Immature natural killer cell (primary cell): ENCODE measurements at places on chromosomes 3 and 15.

- no peak for DNase-seq
These were observed 665.2 kb upstream of the ADAMTS9 start for GRCh38 chr3:65352951-65353350.

DNA sequence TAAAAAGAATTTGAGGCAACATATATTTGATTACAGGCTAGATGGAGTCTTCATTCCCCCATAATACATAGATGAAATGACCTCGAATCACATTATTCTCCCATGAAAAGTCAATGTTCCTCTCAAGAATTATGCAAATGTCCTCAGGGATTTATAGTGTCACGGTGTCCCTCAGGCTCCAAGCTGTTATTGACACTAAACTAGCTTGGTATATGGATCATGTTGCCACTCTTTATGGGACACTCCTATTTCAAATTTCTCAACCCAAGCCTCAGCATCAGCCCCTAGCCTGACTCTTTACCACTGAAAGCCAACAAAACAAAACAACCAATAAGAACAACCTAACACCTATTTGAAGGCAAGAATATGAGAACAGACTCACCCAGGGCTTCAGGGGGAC lies 139.8 kb downstream of the TPRG1 start:
- DNase-seq, result no peak

DNA sequence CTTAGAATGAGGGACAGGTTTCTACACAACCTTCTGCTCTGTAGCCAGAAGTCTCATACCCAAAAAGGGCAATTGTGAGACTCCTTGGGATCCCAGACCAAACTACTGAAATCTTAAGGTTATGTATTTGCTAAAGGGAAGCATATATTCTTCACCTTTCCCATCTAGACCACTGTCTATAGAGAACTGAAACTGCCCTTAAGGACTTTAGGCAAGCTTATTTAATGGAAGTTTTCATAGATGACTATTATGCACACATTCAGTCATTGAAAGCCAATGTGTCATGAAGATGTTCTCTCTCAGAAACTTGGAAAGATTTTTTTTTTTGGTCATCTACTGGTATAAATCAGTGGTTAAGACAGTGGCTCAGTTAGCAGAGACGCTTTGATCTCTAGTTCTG lies 365.3 kb downstream of the MCTP2 start:
- DNase-seq, result no peak

DNA sequence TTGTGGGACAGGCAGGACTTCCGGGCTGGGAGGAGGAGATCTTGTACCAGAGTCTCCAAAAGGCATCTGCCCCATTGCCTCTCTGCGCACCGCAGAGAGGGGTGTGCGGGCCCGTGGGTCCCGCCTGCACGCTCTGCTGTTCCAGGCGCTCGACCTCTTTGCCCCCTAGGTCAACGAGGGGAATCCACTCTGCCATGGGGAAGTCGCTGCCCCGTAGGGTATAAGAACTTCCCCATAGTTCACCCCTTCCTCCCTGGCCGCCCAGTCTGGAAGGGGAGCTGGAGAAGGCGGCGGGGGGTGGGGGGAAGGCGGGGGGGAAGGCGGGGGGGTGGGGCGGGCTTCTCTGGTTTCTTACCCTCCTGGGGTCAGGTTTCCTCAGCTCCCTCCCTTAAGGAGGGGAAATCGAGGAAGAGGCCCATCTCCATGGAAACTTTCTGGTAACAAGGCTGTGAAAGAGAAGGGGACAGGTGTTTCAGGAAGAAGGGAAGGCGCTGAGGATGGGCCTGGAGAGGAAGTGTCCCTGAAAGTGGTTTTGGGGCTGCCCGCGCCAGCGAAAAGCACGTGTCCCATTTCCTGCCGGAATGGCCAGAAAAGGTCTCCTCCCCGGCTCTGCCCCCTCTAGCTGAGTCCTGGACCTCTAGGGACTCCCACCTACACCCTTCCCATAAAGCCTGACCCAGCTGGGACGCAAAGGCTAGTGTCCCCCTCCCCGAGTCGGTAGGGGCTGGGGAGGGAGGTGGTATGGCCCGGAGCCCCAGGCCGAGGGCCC lies 27.5 kb downstream of the NR1I2 start:
- no peak for DNase-seq

GRCh38 chr3:19392150-19392549 lies 243.8 kb downstream of the KCNH8 start:
- DNase-seq, result no peak

DNA sequence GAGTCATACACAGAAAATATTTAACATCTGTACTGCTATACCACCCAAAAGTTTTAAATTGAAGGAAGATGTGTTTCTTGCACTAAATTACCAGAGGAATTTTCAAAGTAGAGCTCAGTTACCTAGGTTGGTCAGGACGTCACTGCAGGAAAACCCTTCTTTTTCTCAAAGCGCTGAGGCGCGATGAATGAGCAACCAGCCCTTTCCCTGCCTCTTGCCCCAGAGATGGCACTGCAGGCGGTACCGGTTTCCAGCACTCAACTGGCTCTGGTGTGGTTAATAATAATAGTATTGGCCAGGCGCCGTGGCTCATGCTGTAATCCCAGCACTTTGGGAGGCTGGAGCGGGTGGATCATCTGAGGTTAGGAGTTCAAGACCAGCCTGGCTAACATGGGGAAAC lies 49.3 kb downstream of the HES1 start:
- DNase-seq, result no peak

DNA sequence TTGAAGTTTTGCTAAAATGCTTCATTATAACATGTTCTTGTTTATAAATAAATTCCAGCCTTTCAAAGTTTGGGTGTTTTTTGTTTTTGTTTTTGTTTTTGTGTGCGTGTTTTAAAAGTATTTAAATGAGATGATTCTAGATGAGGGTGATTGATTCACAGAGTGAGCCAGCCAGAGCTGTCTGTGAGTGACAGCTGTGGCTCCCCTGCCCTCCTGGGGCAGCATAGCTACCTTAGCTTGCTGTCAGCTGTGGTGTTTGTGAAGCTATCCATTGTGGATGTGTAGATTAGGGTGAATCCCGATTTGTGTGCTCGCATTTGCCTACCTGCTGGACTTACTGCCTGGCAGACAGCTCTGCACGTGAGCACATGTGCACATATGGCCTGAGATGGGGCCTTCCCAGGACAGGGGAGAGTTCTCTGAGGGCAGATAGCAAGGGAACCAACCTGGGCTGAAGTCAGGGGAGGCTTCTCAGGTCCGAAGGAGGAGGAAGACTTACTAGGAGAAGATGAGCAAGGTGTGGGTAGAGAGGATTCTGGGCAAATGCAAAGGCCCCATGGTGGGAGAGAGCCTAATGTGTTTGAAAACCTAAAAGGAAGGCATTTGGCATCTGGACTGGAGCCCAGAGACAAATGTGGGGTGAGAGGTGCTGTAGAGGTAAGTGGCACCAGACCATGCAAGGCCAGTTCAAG lies 124.2 kb downstream of the EEFSEC start:
- no peak for DNase-seq

- DNase-seq, result no peak
These were observed 15.3 kb downstream of the FAM3D start for GRCh38 chr3:58651276-58651675.

- DNase-seq, result no peak
These were observed 54.9 kb downstream of the SLCO3A1 start for GRCh38 chr15:91908391-91908790.

DNA sequence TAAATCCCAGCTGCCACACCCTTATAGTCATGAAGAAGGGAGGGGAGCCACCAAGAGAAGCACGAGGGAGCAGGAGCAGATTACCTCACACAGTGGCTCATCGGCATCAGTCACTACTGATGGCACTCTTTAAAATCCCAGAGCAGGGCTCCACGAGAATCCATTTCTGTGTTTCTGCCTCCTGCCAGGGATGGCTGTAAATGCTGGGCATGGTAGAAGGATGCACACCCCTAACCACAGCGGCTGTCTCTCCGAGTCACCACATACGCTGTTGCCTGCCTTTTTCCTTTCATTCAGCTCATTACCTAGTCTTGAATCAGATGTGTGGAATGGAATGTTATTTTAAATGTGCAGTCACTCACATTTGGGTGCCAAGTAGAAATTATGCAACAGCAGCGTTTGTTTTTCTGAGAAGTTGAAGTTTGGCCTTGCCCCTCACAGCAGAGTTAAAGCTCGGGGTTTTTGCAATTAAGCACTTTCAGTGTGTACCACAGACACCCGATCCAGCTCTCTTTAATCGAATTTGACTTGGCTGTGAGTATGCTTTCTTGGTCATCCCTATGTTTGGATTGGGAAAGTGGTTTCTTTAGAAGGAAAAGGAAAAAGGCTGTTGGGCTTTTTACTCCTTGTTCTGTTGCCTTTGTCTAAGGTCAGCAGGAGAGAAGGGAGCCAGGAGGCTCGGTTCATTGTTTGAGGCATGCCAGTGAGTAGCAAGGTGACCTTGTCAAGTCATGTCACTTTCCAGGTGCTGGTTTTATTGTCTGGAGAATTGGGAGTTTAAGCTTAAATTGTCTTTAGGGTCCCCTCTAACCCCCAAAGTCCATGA lies 284.2 kb upstream of the TPM1 start:
- DNase-seq, result no peak

DNA sequence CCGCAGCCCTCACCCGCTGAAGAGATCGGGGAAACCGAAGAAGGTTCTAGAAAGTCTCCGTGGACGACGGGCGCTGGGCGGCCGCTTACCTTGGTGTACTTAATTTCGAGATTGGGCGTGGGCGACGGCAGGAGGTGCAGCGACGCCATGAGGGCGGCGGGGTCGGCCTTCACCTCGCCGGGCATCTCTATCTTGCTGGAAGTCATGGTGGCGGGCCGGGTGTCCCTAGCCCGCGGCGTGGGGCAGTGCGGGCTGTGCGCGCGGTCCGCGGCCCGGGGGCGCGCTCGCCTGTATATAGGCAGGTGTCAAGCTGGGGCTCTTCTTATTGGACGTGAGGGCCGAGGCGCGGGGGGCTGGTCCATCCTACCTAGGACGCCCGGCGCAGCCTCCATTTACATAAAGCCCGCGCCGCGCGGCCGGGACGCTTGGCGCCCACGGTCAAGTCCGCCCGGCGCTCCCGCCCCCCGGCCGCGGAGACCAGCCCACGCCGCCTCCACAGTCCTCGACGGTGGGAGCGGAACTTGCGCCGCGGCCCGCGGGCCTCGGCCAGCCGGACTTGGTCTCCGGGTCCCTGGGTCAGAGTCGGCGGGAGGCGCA lies at the start of gene ALDH1A2:
Gene ALDH1A2 (minus strand): TSS at position 267 of the 597 bp plus-strand sequence. CDS start 61 bp downstream, at position 206.
- DNase-seq, result no peak

GRCh38 chr15:85131915-85132314 lies 150.3 kb downstream of the PDE8A start:
- DNase-seq, result no peak

GRCh38 chr15:73357999-73358665 lies 10.6 kb downstream of the HCN4 start:
- no peak for DNase-seq

GRCh38 chr3:42830437-42831320 lies 21.4 kb downstream of the ACKR2 start:
- DNase-seq, result no peak

- no peak for DNase-seq
These were observed 828.5 kb upstream of the NECTIN3 start for GRCh38 chr3:110243081-110243480.

DNA sequence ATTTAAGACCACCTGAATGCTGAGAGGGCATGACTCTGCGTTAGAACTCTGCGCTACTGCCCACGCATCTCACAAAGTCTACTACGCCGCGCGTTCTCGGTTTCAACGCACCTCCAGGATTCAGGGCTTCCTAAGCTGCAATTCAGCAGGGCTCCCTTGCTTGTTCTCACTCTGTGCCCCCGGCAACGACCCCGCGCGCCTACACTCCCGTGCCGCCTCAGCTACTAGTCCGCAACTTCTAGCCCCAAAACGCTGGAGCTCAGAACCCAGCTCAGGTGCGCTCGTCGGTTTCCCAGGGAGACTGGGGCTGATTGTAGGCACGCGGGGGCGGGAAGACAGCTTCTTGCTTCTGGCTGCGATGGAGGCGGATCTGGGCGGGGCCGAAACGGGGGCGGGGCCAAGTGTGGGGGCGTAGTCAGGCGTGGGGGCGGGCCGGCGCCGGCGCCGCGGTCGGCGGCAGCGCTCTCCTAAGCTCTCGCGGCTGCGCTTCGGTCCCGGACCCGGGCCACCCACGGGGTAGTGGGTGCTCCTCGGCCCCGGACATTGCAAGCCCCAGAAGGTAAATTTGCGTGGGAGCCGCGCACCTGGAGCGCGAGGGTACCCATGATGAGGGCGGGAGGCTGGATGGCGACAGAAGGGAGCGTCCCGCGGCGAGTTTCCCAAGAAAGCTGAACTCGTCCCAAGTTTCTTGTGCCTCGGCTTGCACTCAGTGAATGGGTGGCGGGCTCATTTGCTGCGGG lies at the start of gene ARHGEF26:
Gene ARHGEF26 (plus strand): TSS at position 430 of the 740 bp plus-strand sequence. CDS start 603 bp downstream, outside the sequence.
- DNase-seq, result peak; percentile 26

GRCh38 chr3:101940521-101941317 lies 91.4 kb downstream of the NFKBIZ start:
- DNase-seq, result no peak

DNA sequence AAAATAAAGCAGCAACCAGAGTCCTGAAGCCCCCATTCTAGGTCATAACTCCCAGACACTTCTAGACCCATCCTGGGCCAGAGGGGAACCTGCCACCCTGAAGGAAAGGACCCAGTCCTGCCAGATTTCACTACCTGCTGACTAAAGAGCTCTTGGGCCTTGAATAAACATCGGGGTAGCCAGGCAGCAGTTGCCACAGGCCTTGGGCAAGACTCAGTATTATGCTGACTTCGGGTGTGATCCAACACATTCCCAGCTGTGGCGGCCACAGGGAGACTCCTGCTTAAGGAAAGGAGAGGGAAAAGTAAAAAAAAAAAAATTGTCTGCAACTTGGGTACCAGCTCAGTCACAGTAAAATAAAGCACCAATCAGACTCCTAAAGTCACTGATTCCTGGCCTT lies 23.8 kb downstream of the NEDD4 start:
- no peak for DNase-seq

GRCh38 chr3:188683032-188683521 lies 488.7 kb upstream of the TPRG1 start:
- no peak for DNase-seq

DNA sequence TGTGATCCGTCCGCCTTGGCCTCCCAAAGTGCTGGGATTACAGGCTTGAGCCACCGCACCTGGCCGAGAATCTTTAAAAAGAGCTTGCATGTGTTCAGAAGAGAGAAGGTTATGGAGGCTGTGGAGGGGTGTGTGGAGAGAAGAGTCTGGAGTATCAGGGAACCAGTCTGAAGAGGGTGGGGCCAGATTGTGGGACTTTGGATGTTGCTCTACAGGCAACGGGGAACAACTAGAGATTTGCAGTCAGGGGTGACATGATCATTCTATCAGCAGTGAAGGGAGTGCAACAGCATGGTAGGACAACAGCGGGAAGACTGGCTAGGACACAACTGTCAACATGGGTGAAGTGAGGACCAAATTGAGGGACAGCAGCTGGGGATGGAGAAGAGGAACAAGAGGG lies 8.9 kb downstream of the SCAMP2 start:
- DNase-seq, result no peak

- no peak for DNase-seq
These were observed 117.8 kb upstream of the LIPC start for GRCh38 chr15:58313810-58314592.

DNA sequence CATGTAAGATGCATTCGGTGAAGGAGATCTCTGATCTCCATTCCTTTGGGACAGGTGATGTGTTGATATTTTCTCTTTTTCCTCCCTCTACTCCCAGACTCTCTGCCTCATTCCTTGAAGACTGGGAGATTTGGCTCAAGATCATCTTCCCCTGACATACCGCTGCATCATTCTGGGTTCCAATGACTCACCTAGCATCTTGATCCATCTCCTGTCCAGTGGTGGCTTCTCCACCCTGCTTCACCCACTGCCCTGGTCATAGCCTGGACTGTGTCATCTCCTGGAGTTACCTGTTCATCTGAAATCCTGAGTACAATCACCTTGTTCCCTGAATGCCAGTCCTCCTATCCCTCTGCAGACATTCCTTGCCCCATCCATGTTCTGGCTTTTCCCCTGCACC lies 57.4 kb upstream of the TRAK1 start:
- DNase-seq, result no peak
